T-helper 1 cell (primary cell): ENCODE measurements at places on chromosomes 1 and 21.

DNA sequence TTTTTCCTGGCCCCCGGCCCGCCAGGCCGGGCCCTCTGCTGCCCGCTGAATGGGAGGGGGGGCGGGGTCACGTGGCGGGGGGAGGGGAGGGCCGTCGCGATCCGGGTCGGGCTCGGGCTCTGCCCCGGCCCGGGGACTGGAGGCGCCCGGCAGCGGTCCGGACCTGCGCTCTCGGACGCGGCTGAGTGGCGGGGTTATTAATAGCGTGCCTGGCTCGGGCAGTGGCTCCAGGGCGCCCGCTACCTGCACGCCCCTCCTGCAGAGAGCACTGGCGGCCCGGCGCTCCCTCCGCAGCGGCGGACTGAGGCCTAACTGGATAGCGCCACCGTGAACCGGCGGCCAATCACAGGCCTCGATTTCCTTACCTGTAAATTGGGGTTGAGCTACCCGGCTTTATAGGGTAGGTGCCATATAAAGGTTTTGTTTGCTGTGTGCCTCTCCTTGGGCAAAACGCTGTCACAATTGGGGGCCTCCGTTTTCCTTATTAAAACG is 28.1 kb downstream of the AHDC1 start:
- no peak for DNase-seq

DNA sequence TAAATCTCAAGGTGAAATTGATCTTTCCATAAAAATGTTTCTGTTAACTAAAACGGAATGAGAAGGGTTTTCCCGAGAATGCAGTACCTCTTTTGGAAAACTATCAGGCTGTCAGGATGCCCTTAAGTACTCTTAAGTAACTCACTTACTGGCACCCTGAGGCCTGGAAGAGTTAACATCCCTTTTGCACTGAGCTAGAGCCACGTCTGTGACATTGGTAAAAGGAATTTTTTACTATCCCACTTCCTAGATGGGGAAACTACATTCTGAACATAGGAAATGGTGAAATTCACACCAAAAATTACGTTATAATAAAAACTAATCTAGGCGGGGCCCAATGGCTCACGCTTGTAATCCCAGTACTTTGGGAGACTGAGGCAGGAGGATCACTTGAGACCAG is 39.7 kb upstream of the MAP10 start:
- no peak for DNase-seq

GRCh38 chr1:47942240-47942629 is 55.0 kb downstream of the TRABD2B start:
- DNase-seq, result no peak

DNA sequence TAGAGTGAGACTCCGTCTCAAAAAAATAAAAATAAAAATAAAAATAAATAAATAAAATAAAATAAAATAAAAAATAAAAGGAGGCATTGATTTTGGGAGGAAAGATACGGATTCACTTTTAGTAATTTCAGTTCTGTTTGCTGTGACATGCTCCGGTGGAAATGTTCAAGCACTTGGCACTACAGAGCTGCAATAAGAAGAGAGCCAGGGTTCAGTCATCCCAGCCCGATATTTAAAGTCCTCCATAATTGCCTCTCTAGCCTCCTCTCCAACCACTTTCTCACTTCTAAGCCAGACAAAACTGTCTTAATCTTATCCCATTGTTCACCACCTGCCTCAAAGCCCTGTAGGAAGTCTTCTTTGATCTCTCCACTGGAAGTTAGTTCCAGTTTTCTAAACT is 55.0 kb upstream of the MACF1 start:
- DNase-seq, result no peak

GRCh38 chr1:205335692-205336091 is 14.1 kb upstream of the NUAK2 start:
- DNase-seq, result peak; percentile 74

- DNase-seq, result no peak
Measured at GRCh38 chr1:14539953-14540563, 58.4 kb upstream of the KAZN start.

DNA sequence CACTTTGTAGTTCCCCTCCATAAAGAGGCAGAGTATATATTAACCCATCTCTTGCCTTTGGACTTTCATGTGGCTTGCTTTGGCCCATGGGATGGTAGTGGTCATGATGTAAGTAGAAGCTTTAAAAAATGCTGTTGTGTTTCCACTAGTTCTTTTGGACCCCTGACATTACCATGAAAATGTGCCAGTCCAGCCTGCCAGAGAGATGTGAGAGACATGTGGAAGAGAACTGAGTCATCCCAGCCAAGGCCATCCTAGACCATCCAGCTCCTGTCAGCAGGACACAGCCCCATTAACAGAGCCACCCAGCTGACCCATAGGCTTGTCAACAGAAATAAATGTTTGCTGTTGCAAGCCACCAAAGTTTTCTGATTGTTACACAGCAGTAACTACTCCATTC is 3.9 kb upstream of the CD101 start:
- no peak for DNase-seq

DNA sequence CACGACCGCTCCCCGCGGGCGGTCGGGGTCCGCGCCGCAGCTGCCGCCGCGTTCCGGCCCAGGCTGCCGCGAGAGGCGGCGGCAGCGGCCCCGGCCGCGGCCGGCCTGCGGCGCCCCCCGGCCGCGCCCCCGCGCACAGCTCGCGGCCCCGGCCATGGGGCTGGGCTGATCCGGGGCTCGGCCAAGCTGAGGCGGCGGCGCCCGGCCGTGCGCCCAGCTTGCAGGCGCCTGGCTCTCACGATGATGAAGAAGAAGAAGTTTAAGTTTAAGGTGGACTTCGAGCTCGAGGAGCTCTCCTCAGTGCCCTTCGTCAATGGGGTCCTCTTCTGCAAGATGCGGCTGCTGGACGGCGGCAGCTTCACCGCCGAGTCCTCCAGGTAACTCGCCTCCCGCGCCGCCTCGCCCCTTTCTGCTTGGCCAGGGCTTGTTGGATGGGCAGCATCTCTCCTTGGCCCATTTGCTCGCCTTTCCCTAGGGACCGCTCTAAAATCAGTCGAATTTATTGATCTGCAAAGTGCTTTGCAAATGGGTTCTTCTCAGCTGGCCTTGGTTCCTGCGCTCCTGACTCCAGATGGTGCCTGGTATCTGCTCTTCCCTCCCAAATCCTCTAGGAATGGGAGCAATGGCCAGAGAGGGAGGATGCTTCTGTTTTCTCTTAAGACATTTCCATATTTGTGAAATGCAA is 431 bp downstream of the EEIG2 start:
- DNase-seq, result no peak

DNA sequence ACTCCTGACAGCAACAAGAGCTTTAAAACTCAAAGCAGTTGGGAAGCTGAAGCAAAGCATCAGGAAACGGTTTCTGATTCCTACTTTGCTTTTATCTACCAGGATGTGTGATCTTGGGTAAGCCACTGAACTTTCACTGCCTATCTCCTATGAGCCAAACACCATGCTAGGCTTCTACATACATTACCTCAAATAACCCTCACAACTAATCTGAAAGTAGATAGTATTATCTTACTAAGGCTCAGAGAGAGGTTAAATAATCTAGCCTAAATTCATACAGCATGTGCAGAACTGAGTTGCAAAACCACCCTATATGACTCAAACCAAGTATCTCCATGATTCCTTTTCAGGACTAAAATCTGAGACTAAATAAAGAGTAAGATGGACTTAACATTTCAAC is 83.8 kb downstream of the EVI5 start:
- no peak for DNase-seq

DNA sequence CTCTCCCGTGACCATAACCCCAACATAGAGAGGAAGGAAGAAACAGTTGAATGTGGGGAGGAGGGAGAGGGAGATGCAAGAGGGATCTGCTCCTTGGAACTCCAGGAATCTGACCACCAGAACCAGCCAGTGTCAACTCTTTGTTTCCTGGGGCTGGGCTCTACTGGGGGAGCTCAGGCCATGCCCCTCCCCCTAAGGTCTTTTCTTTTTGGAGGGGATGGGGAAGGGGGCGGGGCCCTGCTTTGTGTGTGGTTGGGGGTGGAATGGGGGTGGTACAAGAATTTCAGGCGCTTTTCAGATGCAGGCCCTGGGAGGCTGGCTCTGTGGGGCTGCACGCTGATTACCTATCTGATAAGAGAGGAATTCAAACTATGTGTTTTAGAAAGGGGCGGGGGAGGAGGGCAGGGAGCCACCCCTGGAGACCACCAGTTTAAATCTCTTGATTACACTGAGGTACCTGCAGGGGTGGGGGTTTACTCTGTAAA is 8.3 kb downstream of the LIN28A start:
- DNase-seq, result no peak

- no peak for DNase-seq
Measured at GRCh38 chr1:207565546-207566468, 69.8 kb downstream of the CR1 start.

DNA sequence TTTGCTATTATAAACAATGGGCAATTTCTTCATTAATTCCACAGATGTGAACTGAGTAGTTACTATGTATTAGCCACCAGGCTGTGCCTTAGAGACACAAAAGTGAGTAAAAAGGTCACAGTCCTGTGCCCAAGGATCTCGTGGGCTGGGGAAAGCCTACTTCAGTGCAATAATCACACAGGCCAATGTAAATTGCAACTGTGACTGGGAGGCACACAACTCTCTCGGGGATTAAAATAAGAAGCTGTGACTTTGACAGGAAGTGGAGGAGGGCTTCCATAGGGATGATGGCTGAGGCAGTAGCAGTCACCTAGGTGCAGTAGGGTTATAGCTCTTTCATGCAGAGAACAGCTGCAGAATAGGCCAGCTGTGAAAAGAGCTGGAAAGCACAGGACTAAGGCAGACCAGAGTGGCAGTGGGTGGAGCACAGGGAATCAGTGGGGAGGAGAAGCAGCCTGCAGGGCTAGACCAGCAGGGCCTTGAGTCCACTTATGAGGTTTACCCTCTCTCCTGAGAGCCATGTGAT is 121.9 kb downstream of the MAB21L3 start:
- DNase-seq, result peak; percentile 17

DNA sequence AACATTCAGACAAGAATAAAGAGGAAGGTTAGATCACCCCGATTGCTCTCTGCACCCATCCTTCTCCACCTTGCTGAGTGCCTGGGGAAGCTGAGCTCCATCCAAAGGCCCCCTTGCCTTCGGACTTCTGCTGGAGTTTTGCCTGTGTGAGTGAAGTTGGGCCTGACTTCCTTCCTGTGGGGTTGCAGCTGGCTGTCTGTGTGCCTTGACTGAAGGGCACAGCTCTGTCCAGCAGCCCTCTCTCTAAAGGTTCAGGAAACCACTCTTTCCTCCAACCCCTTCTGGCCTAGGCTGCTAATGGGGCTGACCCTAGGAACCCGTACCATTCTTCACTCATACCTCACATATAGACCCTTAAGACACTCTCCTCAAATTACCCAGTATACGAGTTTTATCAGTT is 173.4 kb upstream of the HMCN1 start:
- DNase-seq, result no peak

- DNase-seq, result no peak
Measured at GRCh38 chr1:36988321-36988720, 46.0 kb downstream of the GRIK3 start.

- no peak for DNase-seq
Measured at GRCh38 chr1:97164276-97164639, 442.7 kb downstream of the PTBP2 start.

DNA sequence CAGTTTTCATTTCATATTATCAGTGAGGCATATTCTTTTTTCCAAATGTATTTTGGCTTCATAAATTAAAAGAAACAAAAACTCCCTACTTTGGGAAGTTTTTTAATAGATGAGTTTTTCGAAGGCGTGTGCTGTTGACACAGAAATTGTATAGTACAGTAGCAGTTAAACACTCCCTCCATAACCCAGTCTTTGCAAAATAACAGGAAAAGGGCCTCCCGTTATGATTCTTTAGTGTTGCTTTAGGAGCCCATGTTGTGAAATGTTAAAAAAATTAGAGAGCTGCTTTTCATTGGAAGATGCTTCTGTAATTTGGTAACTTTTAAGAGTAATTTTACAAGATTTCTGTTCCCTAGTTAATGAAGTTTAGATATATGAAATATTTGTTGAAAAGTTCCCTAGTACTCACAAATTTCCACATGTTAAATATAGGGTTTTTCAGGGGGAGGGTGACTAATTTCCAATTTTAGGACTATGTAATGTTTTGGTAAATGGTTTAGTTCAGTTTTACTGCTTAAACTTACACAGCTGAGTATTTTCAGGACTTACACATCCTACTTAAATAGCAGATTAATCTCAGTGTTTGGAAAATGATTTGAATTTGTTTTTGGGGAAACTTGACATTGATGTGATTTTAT is 2.0 kb downstream of the CAMSAP2 start:
- no peak for DNase-seq

GRCh38 chr1:116794804-116795481 is 40.7 kb downstream of the CD2 start:
- DNase-seq, result no peak

- DNase-seq, result no peak
Measured at GRCh38 chr1:54708385-54708784, 7.3 kb upstream of the TTC4 start.

DNA sequence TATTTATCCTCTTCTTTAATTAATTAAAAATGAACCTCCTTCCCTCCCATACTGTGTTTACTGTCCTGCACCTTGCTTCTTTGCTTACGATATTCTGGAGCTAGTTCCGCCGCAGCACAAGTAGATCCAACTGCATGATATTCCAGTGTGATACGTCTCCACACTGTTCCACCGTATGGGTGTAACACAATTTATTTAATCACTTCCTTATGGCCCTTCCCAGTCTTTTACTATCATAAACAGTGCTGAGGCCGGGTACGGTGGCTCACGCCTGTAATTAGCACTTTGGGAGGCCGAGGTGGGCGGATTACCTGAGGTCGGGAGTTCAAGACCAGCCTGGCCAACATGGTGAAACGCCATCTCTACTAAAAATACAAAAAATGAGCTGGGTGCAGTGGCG is 25.7 kb downstream of the CNST start:
- no peak for DNase-seq

GRCh38 chr1:168136709-168137514 is at the start of gene GPR161:
Gene GPR161 (minus strand): TSS chr1:168136930. CDS start chr1:168104850, 32,080 bp downstream.
- DNase-seq, result no peak

DNA sequence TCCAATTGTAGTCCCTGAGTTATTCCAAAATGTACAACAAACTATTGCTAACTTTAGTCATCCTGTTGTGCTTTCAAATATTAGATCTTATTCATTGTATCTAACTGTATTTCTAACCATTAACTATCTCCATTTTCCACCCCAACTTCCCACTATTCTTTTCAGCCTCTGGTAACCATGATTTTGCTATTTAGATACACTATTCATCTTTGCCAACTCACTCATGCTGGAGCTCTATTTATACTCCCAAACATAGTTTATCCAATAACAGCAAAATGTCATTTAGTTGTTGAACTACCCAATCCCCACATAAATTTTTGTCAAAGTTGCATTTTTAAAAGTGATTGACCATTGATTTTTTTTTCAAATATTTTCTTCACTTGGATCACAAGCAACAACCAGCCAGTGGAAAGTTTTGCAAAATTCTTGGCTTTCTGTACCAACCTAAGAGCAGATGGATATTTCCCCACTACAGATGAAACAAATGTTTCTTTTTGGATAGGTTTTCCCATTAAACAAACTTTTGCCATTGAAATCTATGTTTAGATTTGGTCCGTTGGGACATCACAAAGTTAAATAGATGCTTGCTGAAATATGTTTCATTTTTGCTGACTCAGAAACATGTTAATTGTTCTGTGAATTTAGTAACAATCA is 866.0 kb downstream of the LTN1 start:
- DNase-seq, result no peak

- no peak for DNase-seq
Measured at GRCh38 chr1:206802401-206802800, 30.1 kb upstream of the IL10 start.

GRCh38 chr1:10553118-10553517 is 78.4 kb downstream of the PEX14 start:
- no peak for DNase-seq
